CD8-positive, alpha-beta memory T cell (primary cell): ENCODE measurements at places on chromosomes 13 and 19.

GRCh38 chr13:78638216-78638615, 20.7 kb downstream of the OBI1 start:
- H3K36me3 ChIP-seq, result peaks cover 2% of the 10 kb centered on the region
- no peaks in the 10 kb centered on the region for H3K27me3 ChIP-seq
- H3K27ac ChIP-seq, result no peak overlapping the region
- H3K4me3 ChIP-seq, result no peak overlapping the region
- no peaks in the 10 kb centered on the region for H3K4me1 ChIP-seq
- no peak for DNase-seq

- H3K4me1 ChIP-seq, result no peaks in the 10 kb centered on the region
- no peak overlapping the region for H3K27ac ChIP-seq
- DNase-seq, result no peak
- no peaks in the 10 kb centered on the region for H3K36me3 ChIP-seq
Observed at GRCh38 chr19:38989066-38989605, 13.6 kb upstream of the FBXO17 start.

- no peak overlapping the region for H3K27ac ChIP-seq
- no peak for DNase-seq
- no peak overlapping the region for H3K4me3 ChIP-seq
- H3K27me3 ChIP-seq, result no peaks in the 10 kb centered on the region
- no peaks in the 10 kb centered on the region for H3K4me1 ChIP-seq
Observed at GRCh38 chr13:102903659-102904407, 58.0 kb downstream of the ERCC5 start.

- H3K4me3 ChIP-seq, result no peak overlapping the region
- no peaks in the 10 kb centered on the region for H3K36me3 ChIP-seq
- H3K27ac ChIP-seq, result no peak overlapping the region
- no peaks in the 10 kb centered on the region for H3K27me3 ChIP-seq
- peak; percentile 19 for DNase-seq
- H3K4me1 ChIP-seq, result no peaks in the 10 kb centered on the region
Observed at GRCh38 chr19:3250675-3251074, 26.2 kb downstream of the CELF5 start.

- peaks cover 20% of the 10 kb centered on the region for H3K4me1 ChIP-seq
- H3K4me3 ChIP-seq, result no peak overlapping the region
- DNase-seq, result no peak
- no peak overlapping the region for H3K27ac ChIP-seq
- H3K27me3 ChIP-seq, result no peaks in the 10 kb centered on the region
- no peaks in the 10 kb centered on the region for H3K36me3 ChIP-seq
Observed at GRCh38 chr13:94419304-94419924, 60.1 kb downstream of the DCT start.

GRCh38 chr19:11192957-11193939, 4.1 kb downstream of the KANK2 start:
- H3K4me3 ChIP-seq, result no peak overlapping the region
- H3K36me3 ChIP-seq, result no peaks in the 10 kb centered on the region
- H3K27ac ChIP-seq, result no peak overlapping the region
- no peak for DNase-seq
- H3K27me3 ChIP-seq, result no peaks in the 10 kb centered on the region

GRCh38 chr19:48900477-48901406, 630 bp downstream of the NUCB1 start:
- peak overlapping the region; percentile 96 for H3K4me3 ChIP-seq
- H3K36me3 ChIP-seq, result peaks cover 10% of the 10 kb centered on the region
- peak; percentile 33 for DNase-seq
- peaks cover 17% of the 10 kb centered on the region for H3K4me1 ChIP-seq

- no peaks in the 10 kb centered on the region for H3K27me3 ChIP-seq
- no peak overlapping the region for H3K4me3 ChIP-seq
- H3K36me3 ChIP-seq, result no peaks in the 10 kb centered on the region
- H3K4me1 ChIP-seq, result no peaks in the 10 kb centered on the region
- no peak for DNase-seq
Observed at GRCh38 chr13:51596541-51596940, 12.3 kb downstream of the WDFY2 start.

GRCh38 chr13:112072534-112073244, 5.7 kb downstream of the SOX1 start:
- H3K4me1 ChIP-seq, result no peaks in the 10 kb centered on the region
- H3K36me3 ChIP-seq, result no peaks in the 10 kb centered on the region
- no peak overlapping the region for H3K27ac ChIP-seq
- peaks cover 42% of the 10 kb centered on the region for H3K27me3 ChIP-seq
- H3K4me3 ChIP-seq, result no peak overlapping the region
- no peak for DNase-seq

GRCh38 chr19:19259741-19260140, 13.4 kb downstream of the TM6SF2 start:
- H3K27ac ChIP-seq, result no peak overlapping the region
- H3K4me3 ChIP-seq, result no peak overlapping the region
- no peaks in the 10 kb centered on the region for H3K36me3 ChIP-seq
- peaks cover 11% of the 10 kb centered on the region for H3K27me3 ChIP-seq
- DNase-seq, result no peak

- H3K27ac ChIP-seq, result no peak overlapping the region
- no peak for DNase-seq
- no peaks in the 10 kb centered on the region for H3K36me3 ChIP-seq
- H3K4me1 ChIP-seq, result no peaks in the 10 kb centered on the region
Observed at GRCh38 chr19:28199323-28199722, 1013.6 kb downstream of the UQCRFS1 start.

DNA sequence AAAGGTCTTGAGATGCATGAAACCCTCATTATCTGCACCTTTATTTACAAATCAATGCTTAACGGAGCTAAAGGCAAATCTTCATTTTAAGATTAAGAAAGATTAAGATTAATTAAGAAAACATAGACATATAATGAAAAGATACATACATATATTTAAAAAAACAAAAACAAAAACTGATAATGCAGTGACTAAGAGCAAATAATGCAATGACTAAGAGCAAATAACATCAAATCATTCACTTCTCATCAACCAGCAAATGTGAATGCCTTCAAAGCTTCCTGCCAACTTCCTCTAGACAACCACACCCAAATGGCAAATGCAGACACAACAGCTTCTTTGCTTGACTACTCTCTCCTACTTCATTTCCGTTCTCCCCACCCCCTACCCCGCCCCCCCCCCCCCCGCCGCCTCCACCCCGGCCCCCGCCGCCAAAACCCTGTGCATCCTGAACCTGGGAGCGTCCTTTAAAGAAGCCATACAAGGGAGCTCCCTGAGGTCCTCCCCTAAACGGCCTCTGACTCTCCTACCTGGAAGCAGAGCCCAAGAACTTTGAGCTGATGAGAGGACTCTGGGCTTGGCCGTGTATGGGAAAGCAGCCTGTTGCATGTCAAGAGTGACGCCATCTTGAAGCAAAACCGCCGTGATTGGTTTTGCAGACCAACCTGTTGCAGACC, 24.5 kb downstream of the TEX101 start:
- H3K4me3 ChIP-seq, result peak overlapping the region; percentile 68
- no peaks in the 10 kb centered on the region for H3K36me3 ChIP-seq
- DNase-seq, result peak; percentile 75
- peaks cover 36% of the 10 kb centered on the region for H3K4me1 ChIP-seq
- H3K27me3 ChIP-seq, result no peaks in the 10 kb centered on the region
- peak overlapping the region; percentile 87 for H3K27ac ChIP-seq

GRCh38 chr19:44476559-44477408, 23.5 kb downstream of the ZNF180 start:
- H3K36me3 ChIP-seq, result peaks cover 54% of the 10 kb centered on the region
- no peaks in the 10 kb centered on the region for H3K27me3 ChIP-seq
- no peak overlapping the region for H3K27ac ChIP-seq
- H3K4me1 ChIP-seq, result no peaks in the 10 kb centered on the region
- H3K4me3 ChIP-seq, result peak overlapping the region; percentile 9

DNA sequence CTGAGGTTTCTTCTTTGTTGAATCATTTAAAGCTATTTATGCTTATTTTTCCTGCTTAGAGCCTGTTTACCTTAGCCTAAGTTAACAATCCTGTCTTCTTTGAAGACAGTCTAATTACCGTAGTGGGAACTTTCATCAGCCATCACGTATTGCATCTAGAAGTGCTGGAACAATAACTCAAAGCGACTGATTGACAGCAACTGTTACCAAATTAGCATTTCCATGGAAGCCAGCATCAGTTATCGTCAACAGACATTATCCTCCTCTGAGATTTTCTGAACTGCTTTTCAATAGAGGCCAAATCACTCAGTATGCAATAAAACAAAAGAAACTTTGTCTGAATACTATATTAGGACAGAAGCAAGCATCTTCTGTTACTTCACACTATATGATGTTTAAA, 433.3 kb upstream of the SLITRK1 start:
- no peak for DNase-seq
- H3K27me3 ChIP-seq, result no peaks in the 10 kb centered on the region
- H3K27ac ChIP-seq, result no peak overlapping the region
- no peaks in the 10 kb centered on the region for H3K4me1 ChIP-seq
- no peak overlapping the region for H3K4me3 ChIP-seq

- no peaks in the 10 kb centered on the region for H3K36me3 ChIP-seq
- no peak overlapping the region for H3K27ac ChIP-seq
- H3K27me3 ChIP-seq, result no peaks in the 10 kb centered on the region
- no peak for DNase-seq
- no peak overlapping the region for H3K4me3 ChIP-seq
Observed at GRCh38 chr19:32873247-32873959, 3.8 kb upstream of the SLC7A9 start.

DNA sequence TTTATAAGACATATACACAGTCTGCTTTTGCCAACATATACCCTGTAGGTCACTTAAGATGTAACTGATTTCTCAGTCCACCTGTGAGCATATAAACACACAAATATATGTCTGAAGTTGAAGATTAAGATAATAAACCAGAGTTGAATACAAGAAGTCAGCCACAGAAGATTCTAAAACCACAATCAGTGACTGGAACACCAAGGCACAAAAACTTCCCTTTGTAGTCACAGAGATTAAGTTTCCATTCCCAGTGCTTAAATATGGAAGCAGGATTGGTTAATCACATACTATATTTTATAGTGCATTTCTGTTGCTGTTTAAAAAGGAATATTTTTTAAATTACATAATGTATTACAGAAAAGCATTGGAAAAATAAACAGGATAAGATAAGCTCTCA, 39.9 kb downstream of the MTMR6 start:
- no peaks in the 10 kb centered on the region for H3K4me1 ChIP-seq
- no peak overlapping the region for H3K27ac ChIP-seq
- no peaks in the 10 kb centered on the region for H3K27me3 ChIP-seq
